ENCODE measurements at places on chromosomes 7 and 10. TPM values are rescaled to one million over a fixed set of nuclear protein-coding genes. Genes with fewer than 3 reads are reported as not detected.

AKR1C4 gene
- not detected for total RNA-seq

GRCh38 chr7:117155694-117156093 lies 167.2 kb downstream of the WNT2 start:
- no peak overlapping the region for H3K4me3 ChIP-seq
- H3K27me3 ChIP-seq = no peaks in the 10 kb centered on the region
- peaks cover 3% of the 10 kb centered on the region for H3K4me1 ChIP-seq
- no peak for DNase-seq
- no peaks in the 10 kb centered on the region for H3K36me3 ChIP-seq

DNA sequence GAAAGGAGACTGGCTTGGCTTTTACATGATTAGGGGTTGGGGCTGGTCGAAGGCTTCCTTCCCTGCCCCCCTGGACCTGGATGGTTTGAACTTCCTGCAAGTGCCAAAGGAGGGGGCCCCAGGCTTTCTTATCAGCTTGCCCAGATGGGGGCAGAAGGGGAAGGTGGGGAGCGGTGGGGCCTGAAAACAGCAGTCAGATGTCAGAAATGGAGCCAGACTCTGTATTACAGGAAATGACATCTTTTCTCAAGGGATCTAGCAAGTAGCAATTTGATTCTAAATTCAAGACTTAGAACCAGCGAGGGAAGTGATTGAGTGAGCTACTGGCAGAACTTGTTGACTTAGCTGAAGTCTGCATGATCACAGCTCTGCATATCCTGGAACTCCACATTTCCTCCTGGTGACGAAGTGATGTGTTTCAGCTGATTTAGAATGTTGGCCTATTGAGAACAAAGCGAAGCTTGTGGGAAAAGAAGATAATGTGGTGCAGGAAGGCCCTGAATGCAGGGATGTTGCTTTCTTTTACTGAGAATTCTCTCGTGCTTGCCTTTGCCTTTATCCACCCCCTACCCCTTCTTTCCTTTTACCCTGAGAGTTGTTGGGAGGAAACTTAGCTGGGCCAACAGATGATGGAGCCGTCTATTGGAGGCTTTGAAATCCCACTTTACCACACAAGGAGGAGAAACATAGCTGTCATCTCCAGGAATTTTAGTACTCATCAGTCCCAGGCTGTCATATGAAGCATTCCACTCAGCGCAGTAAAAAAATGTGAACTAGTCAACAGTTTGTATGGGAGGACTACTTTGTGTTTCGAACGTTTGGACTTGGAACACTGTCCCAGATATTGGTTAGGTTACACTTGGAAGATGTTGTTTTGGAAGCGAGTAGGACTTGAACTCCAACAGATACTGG lies 43.2 kb downstream of the CCNY start:
- H3K4me3 ChIP-seq = no peak overlapping the region
- H3K4me1 ChIP-seq = peaks cover 36% of the 10 kb centered on the region
- H3K27ac ChIP-seq = peak overlapping the region; percentile 43
- no peak for DNase-seq
- no peaks in the 10 kb centered on the region for H3K27me3 ChIP-seq

GRCh38 chr10:17649052-17649451 lies 5.1 kb downstream of the STAM start:
- DNase-seq = no peak
- peaks cover 14% of the 10 kb centered on the region for H3K4me1 ChIP-seq
- no peaks in the 10 kb centered on the region for H3K27me3 ChIP-seq
- no peaks in the 10 kb centered on the region for H3K36me3 ChIP-seq
- no peak overlapping the region for H3K4me3 ChIP-seq
- no peak overlapping the region for H3K27ac ChIP-seq

DNA sequence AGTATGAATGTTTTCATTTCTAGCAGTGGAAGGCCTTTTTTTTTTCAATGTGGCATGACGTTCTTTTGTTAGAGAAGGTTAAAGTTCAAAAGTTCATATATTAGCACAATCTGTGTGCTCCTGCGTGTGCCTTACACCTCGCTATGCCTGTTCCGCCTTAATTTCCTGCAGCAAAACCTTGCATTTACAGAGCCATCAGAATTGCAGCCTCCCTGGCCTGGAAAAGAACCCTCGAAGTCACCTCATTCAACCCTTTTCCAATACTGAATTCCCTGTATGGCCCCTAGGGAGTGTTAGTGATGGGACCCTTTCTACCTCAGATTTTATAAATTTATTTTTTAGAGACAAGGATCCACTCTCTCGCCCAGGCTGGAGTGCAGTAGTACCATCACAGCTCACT lies 103.5 kb upstream of the ZNF438 start:
- DNase-seq = no peak
- H3K4me1 ChIP-seq = peaks cover 9% of the 10 kb centered on the region
- H3K4me3 ChIP-seq = no peak overlapping the region
- no peaks in the 10 kb centered on the region for H3K36me3 ChIP-seq

DNA sequence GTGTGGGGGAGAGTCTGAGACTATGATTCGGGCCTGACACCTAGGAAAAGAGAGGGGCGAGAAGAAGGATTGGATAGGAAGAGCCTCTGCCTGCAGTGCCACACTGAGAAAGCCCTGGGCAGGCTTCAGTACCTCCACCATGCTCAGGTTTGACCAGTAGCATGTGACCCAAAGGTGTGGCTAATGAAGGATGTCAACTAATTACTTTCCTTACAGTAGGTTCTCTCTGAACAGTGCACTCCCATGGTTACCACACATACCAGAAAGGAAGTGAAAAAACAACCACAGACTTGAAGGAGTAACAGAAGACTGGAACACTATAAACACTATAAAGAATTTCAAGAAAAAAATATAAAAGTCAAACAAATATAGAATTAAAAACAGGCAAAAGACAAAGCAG lies 46.2 kb downstream of the SEM1 start:
- no peak overlapping the region for H3K27ac ChIP-seq
- no peaks in the 10 kb centered on the region for H3K4me1 ChIP-seq
- H3K4me3 ChIP-seq = no peak overlapping the region
- DNase-seq = no peak
- no peaks in the 10 kb centered on the region for H3K27me3 ChIP-seq
- no peaks in the 10 kb centered on the region for H3K36me3 ChIP-seq

PLXNA4 gene
- total RNA-seq = 1.5 TPM

- H3K36me3 ChIP-seq = peaks cover 5% of the 10 kb centered on the region
- peaks cover 31% of the 10 kb centered on the region for H3K4me1 ChIP-seq
- no peak for DNase-seq
- no peaks in the 10 kb centered on the region for H3K27me3 ChIP-seq
- peak overlapping the region; percentile 93 for H3K27ac ChIP-seq
- peak overlapping the region; percentile 19 for H3K4me3 ChIP-seq
Observed at GRCh38 chr7:73556208-73557107, 1.0 kb downstream of the BCL7B start.

DNA sequence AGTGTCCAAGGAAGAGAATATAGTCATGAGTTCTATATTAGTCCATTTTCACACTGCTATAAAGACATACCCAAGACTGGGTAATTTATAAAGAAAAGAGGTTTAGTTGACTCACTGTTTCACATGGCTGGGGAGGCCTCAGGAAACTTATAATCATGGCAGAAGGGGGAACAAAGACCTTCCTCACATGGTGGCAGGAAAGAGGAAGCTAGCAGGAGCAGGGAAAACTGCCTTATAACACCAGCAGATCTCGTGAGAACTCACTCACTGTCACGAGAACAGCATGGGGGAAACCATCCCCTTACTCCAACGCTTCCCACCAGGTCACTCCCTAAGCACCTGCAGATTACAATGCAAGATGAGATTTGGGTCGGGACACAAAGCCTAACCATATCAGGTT lies 139.0 kb upstream of the ZNF438 start:
- no peaks in the 10 kb centered on the region for H3K4me1 ChIP-seq
- no peaks in the 10 kb centered on the region for H3K27me3 ChIP-seq
- H3K36me3 ChIP-seq = no peaks in the 10 kb centered on the region
- DNase-seq = no peak
- H3K4me3 ChIP-seq = no peak overlapping the region
- H3K27ac ChIP-seq = no peak overlapping the region

DNA sequence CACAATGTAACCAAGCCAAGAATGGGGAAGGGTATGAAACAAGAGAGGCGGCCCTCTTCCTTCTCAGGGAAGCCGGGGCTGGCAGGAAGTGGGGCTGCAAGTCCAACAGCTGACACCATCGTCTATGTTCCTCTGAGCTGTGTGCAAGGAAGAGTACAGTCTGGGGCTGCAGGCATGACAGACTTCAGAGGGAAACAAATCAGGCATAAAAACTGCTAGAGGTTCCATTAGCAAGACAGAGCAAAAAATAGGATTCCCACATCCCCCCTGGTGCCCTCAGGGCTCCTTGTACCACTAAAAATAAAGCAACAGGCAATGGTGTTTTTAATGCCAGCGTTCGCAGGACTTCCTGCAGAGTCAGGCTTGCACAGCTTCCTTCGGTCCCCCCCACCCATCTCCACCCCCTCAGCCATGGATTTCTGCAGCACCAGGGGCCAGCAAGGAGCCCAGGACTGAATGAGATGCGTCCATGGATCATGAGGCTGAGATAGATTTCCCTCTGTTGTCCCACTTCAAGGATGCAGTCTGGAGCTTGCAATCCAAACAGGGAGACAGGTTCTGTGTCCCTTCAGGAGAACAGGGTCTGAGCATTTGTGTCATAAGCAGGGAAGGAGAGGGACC lies 34.6 kb downstream of the KCNMA1 start:
- H3K4me1 ChIP-seq = no peaks in the 10 kb centered on the region
- DNase-seq = no peak
- H3K4me3 ChIP-seq = no peak overlapping the region
- H3K27me3 ChIP-seq = no peaks in the 10 kb centered on the region
- H3K27ac ChIP-seq = no peak overlapping the region

NKX2-3 gene
- total RNA-seq = not detected

- H3K27ac ChIP-seq = no peak overlapping the region
- no peak for DNase-seq
- H3K27me3 ChIP-seq = no peaks in the 10 kb centered on the region
- no peaks in the 10 kb centered on the region for H3K36me3 ChIP-seq
Observed at GRCh38 chr10:96638120-96638519, 51.3 kb upstream of the TM9SF3 start.

TMEM184A gene
- total RNA-seq = 0.96 TPM

Measured in thyroid gland (tissue), 4 donors.